NCI-H1048 (cell line): ENCODE measurements at places on chromosomes 6 and 20.

DNA sequence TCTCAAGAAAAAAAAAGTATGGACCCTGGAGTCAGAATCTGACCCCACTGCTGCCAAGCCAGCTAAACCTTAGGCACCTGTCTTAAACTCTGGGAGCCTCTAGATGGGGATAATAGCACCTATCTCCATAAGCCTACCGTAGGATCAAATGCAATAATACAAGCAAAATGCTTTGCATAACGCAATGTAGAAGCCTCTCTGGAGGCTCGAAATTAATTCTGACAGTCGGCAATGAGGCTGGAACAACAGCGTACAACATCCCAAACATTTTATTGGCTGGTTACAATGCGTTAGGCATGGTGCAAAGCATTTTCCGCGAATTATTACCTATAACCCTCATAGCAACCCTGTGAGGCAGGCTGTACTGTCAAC, 521 bp downstream of the CDK5RAP1 start:
- no peak for DNase-seq

DNA sequence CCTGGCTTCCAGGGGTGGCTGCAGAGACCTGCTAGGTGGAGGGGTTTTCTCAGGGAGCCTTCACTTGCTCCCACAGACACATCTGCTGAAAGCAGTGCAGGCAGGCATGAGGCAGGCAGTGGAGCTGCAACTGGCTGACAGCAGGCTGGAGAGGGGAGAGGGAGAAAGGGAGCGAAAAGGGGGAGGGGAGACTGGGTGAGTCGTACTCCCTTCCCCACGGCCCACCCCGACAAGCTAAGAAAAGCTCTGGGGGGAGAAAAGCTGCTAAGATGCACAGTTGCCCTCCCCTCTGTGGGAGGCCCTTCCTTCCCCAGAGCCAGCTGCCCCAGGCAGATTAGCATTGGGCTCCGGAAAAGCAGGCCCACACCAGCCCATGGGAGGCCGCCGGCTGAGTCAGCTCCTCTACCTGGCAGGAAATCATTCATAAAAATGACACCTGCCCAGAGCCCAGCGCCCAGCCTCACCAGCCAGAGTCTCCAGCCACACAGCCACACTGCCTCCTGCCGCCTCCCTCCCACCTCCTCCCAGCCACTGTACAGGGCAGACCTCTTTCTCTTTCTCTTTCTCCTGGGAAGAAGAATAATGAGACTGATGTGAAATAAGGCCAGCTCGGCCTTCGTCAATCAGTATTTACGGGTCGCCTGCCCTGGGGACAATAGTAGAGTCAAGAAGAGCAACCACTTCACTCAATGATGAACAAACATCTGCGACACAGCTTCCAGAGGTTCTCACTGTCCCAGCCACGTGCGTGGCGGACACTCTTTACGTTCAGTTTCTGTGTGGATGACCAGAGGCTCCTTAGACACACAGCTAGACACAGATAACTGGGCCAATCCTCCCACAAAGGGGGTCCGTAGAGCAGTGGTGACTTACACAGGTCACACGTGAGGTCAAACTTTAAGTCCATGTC, 7.7 kb upstream of the C20orf203 start:
- no peak for DNase-seq

DNA sequence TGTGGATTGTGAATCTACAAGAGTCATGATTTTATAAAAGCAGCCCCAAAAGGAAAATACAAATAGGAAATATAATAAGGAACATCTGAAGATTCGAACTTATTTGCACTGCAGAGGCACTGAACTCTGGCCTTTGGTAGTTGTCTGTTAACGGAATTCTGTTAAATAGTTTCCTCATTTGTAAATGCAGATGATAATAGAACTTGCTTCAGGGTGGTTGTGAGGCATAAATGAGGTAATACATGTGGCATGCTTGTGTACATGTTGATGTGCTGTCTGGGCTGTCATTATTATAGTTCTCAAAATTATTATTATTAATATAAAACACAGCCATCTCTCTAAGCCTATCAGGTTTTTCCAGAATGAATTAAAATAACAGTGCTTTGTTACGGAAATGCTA, 302.0 kb downstream of the NRN1 start:
- DNase-seq: no peak

GRCh38 chr6:19159089-19159488, 678.1 kb upstream of the ID4 start:
- no peak for DNase-seq

- DNase-seq: no peak
These were observed 266.1 kb upstream of the ARID1B start for GRCh38 chr6:156511051-156511450.

- DNase-seq: no peak
These were observed 25.9 kb downstream of the GLP1R start for GRCh38 chr6:39074486-39074885.

DNA sequence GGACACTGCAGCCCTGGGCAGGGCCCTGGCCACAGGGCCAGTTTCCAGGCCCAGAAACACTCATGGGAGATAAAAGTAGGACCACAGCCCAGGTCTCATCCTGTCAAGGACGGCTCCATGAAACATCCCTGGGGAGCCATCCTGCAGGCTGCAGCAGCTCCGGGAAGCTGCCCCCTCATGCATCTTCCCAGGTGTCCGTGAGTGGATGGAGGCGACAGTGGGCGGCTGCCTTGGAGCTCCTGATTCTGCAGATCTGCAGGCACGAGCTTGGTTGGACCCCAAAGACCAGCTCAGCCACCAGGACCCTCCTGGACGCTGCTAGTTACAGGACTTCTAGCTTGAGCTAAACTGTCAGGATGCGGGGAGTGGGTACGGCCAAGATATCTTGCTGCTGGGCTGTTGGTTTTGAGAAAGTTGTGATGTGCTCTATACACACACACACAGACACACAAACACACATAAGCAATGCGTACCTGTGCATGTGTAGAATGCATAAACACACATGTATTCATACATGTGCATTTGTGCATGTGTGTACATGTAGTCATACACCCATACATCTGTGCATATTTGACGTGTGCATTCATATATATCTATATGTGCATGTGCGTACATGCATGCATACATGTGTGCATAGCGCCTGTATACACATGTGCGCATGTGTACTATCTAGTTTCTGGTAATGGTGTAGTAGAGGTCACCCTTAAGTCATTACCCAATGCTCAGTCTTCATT, 297.8 kb downstream of the TAF4 start:
- no peak for DNase-seq

DNA sequence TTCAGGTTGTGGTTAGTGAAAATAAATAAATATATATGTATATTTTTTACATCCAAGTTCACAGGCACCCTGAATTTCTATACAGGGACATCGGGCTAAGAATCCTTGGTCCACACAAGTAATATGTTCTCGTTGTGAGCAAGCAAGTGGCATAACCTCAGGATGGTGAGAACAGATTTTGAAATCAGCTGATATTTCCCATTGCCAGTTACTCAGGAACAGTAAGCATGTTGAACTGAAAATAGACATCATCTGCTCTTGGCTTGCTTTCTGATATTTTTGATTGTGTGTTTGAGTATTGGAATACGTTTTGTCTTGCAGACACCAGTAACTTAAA, 87.7 kb downstream of the TRMT6 start:
- no peak for DNase-seq

DNA sequence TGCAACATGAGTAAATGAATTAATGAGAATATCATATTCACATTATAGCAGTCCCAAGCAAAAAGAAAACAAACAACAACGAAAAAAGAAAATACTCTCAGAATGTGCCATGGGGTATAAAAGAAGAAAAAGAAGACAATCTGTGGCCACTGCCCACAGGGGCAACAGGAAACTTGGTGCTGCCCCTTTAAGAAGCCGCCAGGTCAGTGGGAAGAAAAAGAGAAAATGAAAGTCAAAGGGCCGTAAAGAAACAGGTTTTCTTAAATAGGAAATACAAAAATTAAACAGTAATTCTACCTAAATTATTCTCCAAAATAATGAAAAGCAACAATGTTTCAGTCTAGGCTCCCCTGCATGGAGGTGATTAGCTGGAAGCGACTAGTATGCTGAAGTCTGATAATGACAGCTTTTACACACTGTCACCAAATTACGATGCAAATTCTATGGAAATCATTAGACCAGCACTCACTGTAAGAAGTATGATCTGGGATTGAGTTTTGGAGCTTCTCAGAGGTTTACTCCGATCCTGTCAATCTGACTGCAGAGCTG, 23.6 kb downstream of the GMDS start:
- no peak for DNase-seq

GRCh38 chr6:156183678-156184077, 593.5 kb upstream of the ARID1B start:
- no peak for DNase-seq

GRCh38 chr6:105934708-105935107, 151.4 kb upstream of the PRDM1 start:
- DNase-seq: no peak

- no peak for DNase-seq
These were observed 71.5 kb upstream of the RIPOR2 start for GRCh38 chr6:25007269-25007699.

- no peak for DNase-seq
These were observed 206.8 kb upstream of the ARG1 start for GRCh38 chr6:131366223-131366622.

DNA sequence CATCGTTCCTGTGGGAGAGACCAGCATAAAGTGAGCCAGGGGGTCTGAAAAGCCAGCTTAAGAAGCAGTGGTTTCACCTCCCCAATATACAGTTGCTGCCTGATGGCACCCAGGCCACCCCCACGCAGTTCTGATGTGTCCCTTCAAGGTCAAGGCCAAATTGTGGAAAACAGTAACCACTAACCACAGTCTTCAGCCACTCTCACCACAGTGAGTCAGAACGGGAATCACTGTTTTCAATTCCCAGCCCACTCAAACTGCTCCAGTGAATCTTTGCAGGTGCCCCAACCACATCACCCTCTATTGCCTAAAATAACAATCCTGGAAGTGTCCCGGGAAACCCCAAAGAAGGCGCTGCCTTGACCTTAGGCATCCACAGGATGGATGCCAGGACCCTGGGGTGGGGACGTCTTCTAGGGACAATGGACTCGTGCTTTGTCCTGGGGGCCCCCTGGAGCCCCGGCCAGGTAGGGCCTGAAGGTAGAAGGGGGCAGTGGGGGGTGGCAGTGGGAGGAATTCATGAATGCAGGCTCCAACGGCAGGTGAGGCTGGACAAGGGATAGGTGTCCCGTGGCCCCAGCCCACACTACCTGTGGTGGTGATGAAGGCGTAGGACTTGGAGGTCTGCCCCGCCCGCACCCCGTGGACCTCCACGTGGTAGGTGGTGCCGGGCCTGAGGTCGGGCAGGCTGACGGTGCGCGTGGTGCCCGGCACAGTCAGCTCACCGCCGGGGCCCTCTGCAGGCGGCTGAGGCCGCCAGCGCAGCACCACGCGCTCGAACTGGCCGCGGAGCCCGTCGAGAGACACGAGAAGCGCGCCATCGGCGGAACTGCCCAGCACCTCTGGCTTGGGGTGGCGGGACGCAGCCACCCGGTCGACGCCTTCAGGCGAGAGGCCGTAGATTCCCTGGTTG, 22.2 kb downstream of the TNXB start:
- DNase-seq: no peak

- no peak for DNase-seq
These were observed 74.5 kb downstream of the EDN1 start for GRCh38 chr6:12364621-12365020.
